ENCODE measurements at places on chromosomes 11 and 22.

DNA sequence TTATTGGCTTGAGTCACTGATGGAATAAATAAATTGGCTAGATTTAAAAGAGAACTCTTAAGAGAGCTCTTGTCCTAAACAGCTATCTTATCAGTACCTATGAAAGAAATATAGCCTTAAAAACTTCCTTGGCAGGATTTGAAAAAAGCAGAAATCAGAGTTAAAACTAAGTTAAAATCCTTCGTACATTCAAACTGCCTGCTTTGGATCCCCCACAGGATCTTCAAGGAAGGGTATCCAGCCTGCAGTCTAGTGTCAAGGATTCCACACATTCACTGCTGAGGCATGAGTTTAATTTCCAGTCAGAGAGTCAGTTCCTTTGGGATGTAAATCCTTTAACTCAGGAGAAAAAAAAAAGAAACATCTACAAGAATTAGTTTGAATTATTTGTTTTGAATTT lies 242.9 kb upstream of the UBASH3B start:
- DNase-seq: no peak

- DNase-seq: no peak
These were observed 20.2 kb downstream of the PPFIBP2 start for GRCh38 chr11:7534042-7534378.

- no peak for DNase-seq
These were observed 87.3 kb downstream of the GAB2 start for GRCh38 chr11:78330361-78330760.

DNA sequence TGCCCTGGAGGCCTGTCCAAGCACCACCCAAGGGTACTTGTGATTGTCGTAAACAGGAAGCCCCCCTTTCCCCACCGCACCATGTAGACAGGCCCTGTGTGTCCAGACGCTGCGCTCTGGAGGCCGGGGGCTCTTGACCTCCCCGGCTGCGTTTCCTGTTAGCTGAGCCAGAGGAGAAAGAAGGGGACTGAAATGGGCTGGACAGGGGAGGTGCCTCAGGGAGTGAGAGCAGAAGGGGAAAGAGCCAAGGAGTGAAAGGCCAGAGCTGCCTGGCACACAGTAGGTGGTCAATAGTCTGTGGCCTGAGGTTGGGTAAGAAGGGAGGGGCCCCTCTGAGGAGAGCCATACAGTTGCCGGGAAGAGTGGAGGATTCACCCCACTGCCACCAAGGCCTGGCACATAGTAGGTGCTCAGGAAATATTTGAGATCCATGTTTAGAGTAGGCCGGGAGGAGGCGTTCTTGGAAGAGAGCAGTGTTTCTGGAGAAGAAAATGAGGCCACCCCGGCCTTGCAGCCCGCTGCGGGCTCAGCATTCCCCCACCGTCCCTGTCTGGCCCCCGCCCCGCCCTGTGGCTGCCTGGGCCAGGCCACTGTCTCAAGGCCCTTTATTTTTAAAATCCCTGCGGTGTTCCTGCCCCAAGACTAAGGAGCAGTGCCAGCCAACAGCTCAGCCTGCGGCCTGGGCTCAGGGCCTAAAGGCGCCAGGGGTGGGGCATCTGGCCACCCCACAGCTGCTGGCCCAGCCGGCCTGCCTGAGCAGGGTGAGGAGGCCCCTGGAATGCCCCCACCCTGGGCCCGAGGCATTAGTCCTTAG lies 13.6 kb upstream of the CDC42EP1 start:
- DNase-seq: no peak

DNA sequence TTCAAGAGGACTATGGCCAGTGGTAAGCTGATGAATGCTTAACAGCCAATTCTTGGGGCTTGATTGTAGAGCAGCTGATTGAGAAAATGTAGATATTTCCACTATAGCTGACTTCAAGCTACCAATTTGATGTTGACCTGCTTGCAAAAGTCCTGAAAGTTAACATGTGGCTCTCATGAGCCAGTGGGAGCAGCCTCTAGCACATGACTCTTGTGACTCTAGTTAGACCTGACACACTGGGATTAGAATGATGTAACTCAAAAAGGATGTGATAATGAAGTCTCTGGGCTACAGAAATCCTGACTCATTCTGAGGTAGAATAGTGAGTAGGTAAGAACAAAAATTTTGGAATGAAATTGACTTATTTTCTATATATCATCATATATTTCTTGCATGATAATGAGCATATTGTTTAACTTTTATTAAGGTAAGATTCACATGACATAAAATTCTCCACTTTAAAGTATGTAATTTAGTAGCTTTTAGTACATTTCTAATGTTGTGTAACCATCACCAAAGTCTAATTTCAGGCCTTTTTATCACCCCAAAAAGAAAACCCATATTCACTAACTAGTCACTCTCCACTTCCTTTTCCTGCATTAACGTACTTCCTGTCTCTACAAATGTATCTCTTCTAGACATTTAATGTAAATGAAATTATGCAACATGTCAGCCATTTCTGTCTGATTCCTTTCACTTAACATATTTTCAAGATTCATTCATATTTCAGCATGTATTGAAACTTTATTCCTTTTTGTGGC lies 16.1 kb upstream of the OR52H1 start:
- no peak for DNase-seq

- no peak for DNase-seq
These were observed 442.7 kb downstream of the MIAT start for GRCh38 chr22:27099946-27100722.

- DNase-seq: no peak
These were observed 1.2 kb downstream of the FOLR3 start for GRCh38 chr11:72136684-72137262.

DNA sequence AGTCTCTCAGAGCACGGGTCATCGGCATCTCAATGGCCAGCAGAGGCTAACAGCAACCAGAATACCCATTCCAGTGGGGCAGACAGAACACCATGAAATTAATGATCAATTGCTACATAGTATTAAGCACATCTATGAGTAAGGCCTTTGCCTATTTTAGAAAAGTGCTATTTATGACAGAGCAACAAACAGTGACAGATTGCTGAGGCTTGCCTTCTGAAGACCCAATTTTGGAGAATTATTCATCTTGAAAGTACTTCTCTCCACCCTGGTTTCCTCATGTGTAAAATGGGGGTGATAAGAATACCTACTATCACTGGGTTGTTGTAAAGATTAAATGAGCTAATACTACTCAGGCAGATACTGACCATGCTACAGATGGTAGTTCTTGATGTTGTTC lies 232.7 kb downstream of the TENM4 start:
- DNase-seq: no peak

DNA sequence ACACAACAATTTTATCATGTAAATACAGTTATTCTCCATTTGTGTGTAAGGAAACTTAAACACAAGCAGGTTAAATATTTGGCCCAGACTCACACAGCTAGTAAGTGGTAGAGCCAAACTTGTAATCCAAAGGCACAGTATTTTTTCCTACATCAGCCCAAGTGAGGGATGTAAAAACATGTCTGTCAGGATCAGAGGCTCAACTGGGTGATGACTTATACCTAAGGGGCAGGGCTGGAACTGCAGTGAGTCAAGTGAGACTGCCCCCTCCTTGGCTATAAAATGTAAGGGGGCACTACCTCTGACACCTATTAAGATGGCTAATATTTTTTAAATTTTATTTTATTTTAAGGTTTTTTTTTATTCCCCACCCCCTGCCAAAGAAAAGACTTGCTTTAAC lies 82.6 kb downstream of the APIP start:
- DNase-seq: no peak

Measured in NCI-H1417 (cell line).